ENCODE measurements at places on chromosomes 5 and 9. TPM values are rescaled to one million over a fixed set of nuclear protein-coding genes. Genes with fewer than 3 reads are reported as not detected.
A peak's percentile ranks its signal among the peaks of the same experiment; 100 is the strongest.

GRCh38 chr5:3837506-3837905 is 241.9 kb downstream of the IRX1 start:
- H3K27ac ChIP-seq, result no peak overlapping the region
- H3K36me3 ChIP-seq, result no peaks in the 10 kb centered on the region
- no peaks in the 10 kb centered on the region for H3K4me1 ChIP-seq
- no peaks in the 10 kb centered on the region for H3K27me3 ChIP-seq

Gene POU5F2
- total RNA-seq, result 0.62 TPM

- H3K4me1 ChIP-seq, result peaks cover 54% of the 10 kb centered on the region
- H3K4me3 ChIP-seq, result no peak overlapping the region
- peak overlapping the region; percentile 87 for H3K27ac ChIP-seq
- H3K27me3 ChIP-seq, result no peaks in the 10 kb centered on the region
These were observed 352.5 kb downstream of the ENC1 start for GRCh38 chr5:74288038-74288437.

- no peak overlapping the region for H3K27ac ChIP-seq
- peaks cover 3% of the 10 kb centered on the region for H3K4me1 ChIP-seq
- no peak overlapping the region for H3K4me3 ChIP-seq
- DNase-seq, result no peak
These were observed 91.9 kb upstream of the PTPRD start for GRCh38 chr9:10704720-10705119.
